ENCODE measurements at places on chromosomes 7 and 10.
A peak's percentile ranks its signal among the peaks of the same experiment; 100 is the strongest.

DNA sequence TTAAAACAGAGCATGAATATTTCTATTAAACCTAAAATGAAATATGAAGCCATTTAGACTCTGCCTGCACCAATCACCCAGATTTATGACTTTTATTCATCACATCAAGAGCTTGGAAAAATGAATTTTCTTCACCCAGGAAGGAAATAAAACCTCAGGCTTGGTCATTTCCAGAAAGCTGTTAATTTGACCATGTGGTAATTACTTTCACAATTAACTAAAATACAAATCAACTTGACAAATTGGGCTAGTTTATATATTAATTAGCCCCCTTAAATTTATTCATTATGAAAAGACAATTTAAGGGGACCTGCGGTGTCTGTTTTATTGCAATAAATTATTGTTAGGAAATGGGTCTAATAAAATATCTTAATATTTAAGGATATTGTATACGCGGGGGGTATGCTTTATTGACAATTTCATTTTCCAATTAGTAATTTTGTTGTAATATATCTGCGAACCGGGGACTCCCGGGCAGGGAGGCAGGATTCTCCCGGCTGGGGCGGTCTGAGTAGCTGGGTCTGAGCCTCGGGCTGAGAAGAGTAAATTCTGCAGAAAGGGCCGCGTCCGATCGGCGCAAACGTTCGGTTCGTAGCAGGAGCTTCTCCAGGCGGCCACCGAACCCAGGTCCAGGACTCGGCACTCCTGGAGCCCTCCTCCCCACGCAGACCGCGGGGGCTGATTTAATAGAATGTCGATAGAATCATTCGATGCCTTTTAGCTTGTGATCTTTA is 9.4 kb upstream of the MNX1 start:
- no peak for DNase-seq

GRCh38 chr10:54525816-54526215 is 275.2 kb downstream of the PCDH15 start:
- DNase-seq = no peak

GRCh38 chr10:96794836-96795733 is 37.0 kb upstream of the LCOR start:
- DNase-seq = no peak

DNA sequence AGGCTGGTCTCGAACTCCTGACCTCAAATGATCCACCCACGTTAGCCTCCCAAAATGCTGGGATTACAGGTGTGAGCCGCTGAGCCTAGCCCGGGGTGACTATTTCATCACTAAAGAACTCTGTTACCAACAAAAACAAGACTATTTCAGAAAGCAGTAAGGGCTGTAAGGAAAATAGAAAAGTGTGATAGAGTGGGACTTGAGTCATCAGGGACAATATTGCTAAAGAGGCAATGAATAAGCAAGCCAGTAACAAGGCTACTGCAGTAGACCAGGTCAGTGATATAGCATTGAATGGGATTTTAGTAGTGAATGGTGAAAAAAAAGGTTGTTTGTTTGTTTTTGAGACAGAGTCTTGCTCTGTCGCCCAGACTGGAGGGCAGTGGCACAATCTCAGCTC is 51.7 kb downstream of the SVOPL start:
- no peak for DNase-seq

DNA sequence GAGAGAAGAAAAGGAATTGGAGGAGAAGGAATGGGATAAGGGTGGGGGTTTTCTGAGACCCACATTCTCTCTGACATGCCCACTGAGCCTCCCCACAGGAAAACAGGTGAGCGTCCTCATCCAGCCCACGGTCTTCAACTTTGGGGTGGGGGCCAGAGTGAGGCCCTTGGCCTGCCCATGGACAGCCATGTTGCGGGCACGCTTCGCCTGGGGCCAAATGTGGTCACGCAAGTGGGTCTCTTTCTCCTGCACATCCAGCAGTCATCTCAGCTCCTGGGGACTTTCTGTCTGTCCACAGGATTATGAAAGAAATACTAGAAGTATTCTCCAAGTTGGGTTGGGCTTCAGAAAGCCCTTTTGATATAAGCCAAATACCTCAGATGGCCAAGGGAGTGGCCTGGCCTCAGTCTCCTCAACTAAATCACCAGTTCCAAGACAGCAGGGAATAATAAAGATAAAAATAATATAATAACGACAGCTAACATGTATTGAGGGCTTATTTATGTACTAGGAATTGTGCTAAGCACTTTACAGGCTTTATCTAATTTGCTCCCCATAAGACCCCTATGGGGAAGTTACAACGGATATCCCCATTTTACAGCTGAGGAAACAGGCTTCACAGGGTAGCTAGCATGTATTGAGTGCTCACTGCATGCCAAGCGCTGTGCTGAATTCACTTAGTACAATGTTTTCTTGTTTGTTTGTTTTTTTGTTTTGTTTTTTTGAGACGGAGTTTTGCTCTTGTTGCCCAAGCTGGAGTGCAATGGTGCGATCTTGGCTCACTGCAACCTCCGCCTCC is 57.2 kb upstream of the LBX1 start:
- no peak for DNase-seq

GRCh38 chr7:91344911-91345310 is 80.7 kb downstream of the FZD1 start:
- no peak for DNase-seq

- no peak for DNase-seq
Measured at GRCh38 chr7:135966341-135967043, 10.7 kb downstream of the MTPN start.

DNA sequence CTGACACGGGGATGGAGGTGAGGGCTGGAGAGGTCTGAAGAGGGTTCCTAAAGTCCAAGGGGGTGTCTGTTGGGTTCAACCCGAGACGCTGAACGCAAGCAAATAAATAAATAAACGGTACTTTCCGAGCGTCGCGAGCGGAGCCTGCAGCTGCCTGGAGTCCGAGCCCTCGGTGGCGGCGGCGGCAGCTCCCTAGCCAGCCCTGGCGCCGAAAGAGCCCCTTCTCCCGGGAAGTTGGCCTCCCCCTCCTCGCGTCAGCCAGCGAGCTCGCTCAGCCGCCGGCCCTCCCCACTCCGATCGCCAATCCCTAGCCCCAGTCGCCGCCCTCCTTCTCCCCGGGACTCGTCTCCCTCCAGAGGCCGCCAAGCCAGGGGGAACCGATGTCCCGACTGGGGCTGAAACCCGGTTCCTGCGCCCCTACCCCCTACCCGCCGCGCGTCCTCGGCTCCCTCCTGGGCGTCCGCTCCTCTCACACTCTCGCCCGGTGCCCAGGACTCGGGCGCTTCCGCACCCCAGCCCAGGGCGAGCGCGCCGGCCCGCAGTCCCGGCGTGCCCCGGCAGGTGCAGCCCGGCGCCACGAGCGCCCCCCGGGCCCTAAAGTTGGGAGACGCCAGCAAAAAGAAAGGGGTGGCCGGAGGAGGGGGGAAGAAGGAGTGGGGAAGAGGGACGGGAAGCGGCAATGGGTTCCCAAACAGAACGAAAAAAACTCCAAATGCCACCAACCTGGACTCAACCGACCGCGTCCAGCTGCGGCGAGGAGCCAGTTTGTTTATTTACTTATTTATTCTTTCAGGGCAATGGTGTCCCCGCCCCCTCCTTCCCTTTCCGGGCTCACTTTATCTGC is at the start of gene GFRA1:
GFRA1 (minus strand) TSS at position 767 of the 844 bp plus-strand sequence. CDS start 1,177 bp downstream, outside the sequence.
- no peak for DNase-seq

GRCh38 chr10:103096130-103096529 is 96.9 kb downstream of the NT5C2 start:
- no peak for DNase-seq

- DNase-seq = no peak
Measured at GRCh38 chr7:82578430-82578829, 134.9 kb upstream of the CACNA2D1 start.

GRCh38 chr7:81657551-81657950 is 112.3 kb downstream of the HGF start:
- no peak for DNase-seq

DNA sequence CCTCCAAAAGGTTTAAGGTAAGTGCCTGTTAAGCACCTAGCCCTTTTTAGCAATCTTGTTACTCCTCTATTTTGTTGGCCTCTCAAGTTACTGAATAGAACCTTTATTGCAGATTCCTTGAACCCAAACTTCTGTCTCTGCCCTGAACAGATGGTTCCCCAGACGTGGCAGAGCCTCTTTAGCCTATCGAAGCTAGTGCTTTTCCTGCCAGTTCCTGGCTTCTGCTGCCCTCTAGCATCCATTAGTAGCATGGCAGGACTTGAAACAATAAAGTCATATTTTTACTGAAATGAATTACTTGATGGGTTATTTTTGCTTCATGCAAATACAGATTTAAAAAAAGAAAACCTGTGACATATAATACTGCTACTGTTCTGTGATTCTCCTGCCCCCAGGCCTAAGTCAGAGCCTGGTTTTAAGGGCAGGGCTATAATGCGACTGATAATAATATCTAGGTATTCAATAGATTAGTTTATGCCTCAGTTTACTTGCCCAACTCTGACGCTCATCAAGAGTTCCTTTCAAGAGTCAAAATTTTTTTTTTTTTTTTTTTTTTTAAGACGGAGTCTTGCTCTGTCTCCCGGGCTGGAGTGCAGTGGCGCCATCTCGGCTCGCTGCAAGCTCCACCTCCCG is 84.3 kb upstream of the PHF14 start:
- DNase-seq = peak; percentile 49

GRCh38 chr7:95730493-95731280 is 41.7 kb upstream of the DYNC1I1 start:
- DNase-seq = no peak

- DNase-seq = no peak
Measured at GRCh38 chr7:95433952-95434556, 774 bp downstream of the PON2 start.

DNA sequence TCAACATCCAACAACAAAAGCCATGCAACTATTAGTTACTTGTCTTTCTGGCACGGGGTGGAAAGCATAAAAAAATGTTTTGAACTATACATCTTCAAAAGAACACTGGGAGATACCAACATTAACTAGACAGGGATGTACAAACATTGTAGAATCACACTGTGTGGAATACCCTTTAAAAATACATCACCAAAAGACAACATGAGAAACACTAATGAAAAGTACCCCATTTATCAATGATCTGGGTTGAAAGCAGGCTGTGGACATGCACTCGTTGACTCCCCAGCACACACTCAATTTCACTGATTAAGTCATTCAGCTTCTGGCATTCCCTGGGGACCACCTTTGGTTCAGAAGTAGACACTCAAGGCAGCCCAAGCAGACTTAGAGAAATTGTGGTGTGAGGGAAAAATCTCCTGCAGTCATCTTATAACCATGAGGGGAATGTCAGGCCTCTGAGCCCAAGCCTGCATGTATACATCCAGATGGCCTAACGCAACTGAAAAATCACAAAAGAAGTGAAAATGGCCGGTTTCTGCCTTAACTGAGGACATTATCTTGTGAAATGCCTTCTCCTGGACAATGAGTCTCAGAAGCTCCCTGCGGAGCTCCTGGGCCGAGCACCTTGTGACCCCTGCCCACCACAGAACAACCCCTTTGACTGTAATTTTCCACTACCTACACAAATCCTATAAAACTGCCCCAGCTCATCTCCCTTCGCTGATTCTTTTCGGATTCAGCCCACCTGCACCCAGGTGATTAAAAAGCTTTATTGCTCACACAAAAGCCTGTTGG is 53.0 kb downstream of the CACUL1 start:
- no peak for DNase-seq

GRCh38 chr7:31123726-31124125 is 71.6 kb downstream of the ADCYAP1R1 start:
- DNase-seq = no peak

GRCh38 chr10:114751856-114752255 is 69.7 kb upstream of the FHIP2A start:
- no peak for DNase-seq

- no peak for DNase-seq
Measured at GRCh38 chr10:104069613-104070012, 16.1 kb downstream of the COL17A1 start.

DNA sequence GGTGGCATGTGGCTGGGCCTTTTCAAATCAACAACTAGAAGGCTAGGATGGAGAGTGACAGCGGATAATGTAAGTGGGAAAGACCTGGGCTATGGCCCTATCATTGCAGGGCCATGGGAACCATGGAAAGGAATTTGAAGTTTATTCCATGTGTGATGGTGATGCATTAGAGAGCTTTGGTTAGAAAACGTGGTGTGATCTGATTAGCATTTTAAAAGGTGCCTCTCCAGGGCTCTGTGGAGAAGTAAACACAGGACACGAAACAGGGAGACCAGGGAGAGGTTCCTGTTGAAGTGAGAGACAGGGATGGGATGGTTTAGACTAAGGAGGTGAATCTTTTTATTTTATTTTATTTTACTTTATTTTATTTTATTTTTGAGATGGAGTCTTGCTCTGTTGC is 749.5 kb downstream of the GATA3 start:
- DNase-seq = no peak

GRCh38 chr10:128835361-128835760 is 631.7 kb upstream of the MGMT start:
- DNase-seq = no peak

- no peak for DNase-seq
Measured at GRCh38 chr10:117472872-117473271, 69.7 kb upstream of the EMX2 start.

DNA sequence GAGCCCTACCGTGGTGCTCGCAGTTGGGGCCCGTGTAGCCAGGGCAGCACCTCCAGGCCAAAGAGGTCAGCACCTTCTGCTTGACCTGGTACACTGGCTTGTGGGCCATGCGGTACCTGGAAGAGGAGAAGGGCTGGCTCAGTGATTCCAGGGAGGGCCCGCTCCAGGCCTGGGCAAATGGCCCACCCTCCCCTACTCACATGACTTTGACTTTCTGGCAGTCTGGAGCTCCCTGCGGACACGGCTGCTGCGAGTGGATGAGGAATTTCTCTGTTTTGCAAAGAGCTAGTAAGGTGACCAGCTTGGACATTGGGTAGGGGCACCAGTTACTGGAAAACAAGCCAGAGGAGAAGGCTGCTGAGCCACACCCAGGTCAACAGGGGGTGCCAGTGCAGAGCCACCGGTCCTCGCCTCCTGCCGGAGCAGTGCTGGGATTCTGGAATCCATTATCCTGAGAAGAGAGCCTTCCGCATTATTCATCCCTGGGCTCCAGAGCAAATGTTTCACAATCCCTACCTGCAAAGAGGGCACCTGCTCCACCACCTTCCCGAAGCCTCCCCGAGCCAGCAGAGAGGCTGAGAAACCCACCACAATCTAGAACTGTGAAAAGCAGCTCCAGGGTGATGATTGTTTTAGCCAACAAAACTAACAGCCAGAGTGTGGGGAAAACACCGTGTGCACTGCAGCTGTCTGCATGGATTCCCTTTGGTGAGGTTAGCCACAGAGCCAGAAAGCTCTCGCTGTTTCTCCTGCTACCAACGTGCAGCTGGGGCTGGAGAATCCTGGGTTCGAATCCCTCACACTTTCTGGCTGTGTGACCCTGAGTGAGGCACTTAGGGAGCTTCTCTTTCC is 11.8 kb downstream of the MMRN2 start:
- no peak for DNase-seq

GRCh38 chr10:1706711-1707110 is 30.6 kb downstream of the ADARB2 start:
- DNase-seq = peak; percentile 2

- DNase-seq = no peak
Measured at GRCh38 chr7:42758124-42758523, 153.7 kb downstream of the C7orf25 start.

DNA sequence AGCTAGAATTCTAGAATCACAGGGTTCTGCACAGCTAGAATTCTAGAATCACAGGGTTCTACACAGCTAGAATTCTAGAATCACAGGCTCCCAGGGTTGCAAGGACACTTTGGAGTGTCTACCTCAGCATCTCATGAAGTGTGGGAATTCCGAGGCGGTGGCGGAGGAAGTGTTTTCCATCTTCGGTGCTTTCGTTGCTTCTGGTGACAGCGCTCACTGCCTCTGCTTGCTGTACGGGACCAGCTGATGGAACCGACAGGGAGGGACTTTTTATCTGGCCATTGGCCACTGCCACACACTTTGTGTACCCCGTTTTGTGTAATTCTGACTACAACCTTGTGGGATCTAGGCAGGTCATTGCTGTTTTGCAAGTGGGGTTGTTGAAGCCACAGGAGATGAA is 29.5 kb downstream of the LHPP start:
- DNase-seq = no peak

Data from CD4-positive, alpha-beta T cell treated with Interleukin-12 subunit alpha and Interleukin-12 subunit beta, for 1 hour (primary cell).